Naive thymus-derived CD8-positive, alpha-beta T cell (primary cell): ENCODE measurements at places on chromosomes 2 and 18.
A peak's percentile ranks its signal among the peaks of the same experiment; 100 is the strongest.

- H3K36me3 ChIP-seq, result peaks cover 19% of the 10 kb centered on the region
- H3K27ac ChIP-seq, result no peak overlapping the region
- no peak for DNase-seq
Measured at GRCh38 chr2:44549856-44550255, 188.1 kb downstream of the CAMKMT start.

DNA sequence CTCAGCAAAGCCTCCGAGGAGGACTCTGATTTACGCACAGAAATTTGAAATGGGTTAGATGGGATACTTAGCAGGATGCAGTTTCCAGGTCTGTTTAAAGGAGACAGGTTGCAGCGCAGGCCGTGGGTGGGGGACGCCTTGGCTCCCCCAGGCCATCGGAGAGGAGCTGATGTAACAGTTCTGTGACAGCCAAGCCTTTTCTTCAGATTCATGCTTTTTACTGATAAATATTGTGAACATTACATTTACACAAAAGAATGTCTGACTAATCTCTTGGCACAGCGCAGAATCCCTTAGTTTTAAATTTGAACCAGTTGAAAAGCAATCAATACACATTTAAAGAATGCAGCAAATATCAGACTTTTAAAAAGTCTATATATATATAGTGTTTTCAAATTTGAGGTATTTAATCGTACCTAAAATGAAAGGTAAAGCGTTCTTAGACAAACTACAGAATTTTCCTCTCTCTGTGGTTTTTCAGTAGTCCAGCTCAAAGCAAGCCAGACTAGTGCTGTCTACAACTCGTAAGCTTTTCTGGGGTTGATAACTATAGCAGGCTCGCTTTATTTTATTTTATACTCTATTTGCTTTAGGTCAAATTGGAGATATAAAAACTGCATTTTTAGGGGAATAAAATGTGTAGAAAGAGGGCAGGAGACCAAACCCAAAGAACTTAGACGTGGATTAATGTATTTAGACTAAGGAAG is 221.9 kb downstream of the PIEZO2 start:
- H3K27me3 ChIP-seq, result no peaks in the 10 kb centered on the region
- no peaks in the 10 kb centered on the region for H3K36me3 ChIP-seq
- H3K27ac ChIP-seq, result no peak overlapping the region
- DNase-seq, result no peak
- H3K4me1 ChIP-seq, result no peaks in the 10 kb centered on the region

DNA sequence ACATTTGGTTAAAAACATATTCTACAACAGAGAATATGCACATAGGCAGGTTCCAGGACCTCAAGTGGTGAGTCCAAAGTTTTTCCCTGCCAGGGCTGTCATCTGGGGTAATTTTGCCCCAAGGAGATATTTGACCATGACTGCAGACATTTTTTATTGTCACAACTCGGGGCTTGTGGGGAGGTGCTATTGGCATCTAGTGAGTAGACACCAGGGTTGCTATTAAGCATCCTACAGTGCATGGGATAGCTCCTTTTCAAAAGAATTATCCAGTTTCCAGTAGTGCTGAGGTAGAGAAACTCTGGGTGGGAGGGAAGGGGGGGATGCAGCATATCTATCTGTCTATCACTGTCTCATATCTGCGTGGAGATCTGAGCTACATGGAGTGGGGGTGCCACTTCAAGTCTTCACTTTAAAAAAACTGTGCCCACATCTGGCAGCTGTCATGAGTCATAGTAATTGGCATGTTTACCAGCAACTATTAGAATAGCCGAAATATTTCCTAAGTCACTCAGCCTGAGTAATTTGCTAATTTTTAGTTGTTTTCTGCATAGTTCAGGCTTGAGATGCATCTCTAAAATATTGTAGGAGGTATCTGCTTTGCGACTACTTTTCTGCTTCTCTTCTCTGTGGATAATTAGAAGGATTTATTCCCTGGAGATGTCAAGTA is 254.0 kb upstream of the RBMS1 start:
- H3K36me3 ChIP-seq, result no peaks in the 10 kb centered on the region
- no peak overlapping the region for H3K27ac ChIP-seq
- no peak for DNase-seq
- H3K4me1 ChIP-seq, result peaks cover 2% of the 10 kb centered on the region
- no peak overlapping the region for H3K4me3 ChIP-seq

DNA sequence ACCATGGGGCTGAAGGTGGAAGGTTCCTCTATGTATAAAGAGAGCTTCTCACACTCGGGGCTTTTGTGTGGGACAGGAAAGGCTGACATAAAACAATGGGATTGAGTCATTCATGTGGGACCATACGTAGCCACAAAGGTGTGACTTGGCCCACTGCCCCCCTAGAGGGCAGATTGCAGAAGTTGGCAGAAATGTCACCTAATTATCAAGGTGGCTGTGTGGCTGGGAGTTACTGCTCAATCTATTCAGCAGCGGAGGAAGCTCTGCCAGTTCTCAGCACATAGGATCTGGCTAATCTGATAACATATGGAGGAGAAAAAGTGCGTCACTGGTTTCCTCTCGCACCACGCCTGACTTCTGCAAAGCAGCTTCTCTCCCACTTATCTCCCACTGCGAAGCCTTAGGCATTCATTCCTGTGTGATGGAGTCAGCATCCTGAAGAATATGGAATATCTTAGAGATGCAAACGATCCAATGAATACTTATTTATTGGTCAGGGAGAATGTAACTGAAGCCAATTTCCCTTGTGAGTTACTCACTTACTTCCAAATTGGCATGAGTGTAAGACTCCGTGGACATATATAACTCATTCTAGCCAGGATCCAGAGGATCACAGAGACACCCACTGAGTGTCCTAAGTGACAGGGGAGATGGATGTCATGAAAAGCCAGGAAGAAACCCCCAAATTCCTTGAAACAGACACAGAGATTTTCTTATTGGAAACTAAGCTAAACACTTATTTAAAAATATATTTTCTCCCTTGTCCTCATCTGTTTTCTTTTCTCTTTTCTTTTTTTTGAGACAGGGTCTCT is 344.8 kb downstream of the TGIF1 start:
- no peaks in the 10 kb centered on the region for H3K4me1 ChIP-seq
- H3K36me3 ChIP-seq, result no peaks in the 10 kb centered on the region
- no peak for DNase-seq
- H3K27me3 ChIP-seq, result peaks cover 24% of the 10 kb centered on the region

- H3K36me3 ChIP-seq, result no peaks in the 10 kb centered on the region
- H3K4me1 ChIP-seq, result no peaks in the 10 kb centered on the region
- no peak for DNase-seq
- no peak overlapping the region for H3K4me3 ChIP-seq
- H3K27me3 ChIP-seq, result peaks cover 7% of the 10 kb centered on the region
Measured at GRCh38 chr2:112755444-112755843, 9.0 kb downstream of the CKAP2L start.

GRCh38 chr18:76479351-76480238 is 15.4 kb downstream of the ZNF516 start:
- H3K36me3 ChIP-seq, result peaks cover 18% of the 10 kb centered on the region
- no peak overlapping the region for H3K27ac ChIP-seq
- DNase-seq, result no peak
- no peaks in the 10 kb centered on the region for H3K27me3 ChIP-seq
- peaks cover 54% of the 10 kb centered on the region for H3K4me1 ChIP-seq
- no peak overlapping the region for H3K4me3 ChIP-seq

- H3K36me3 ChIP-seq, result no peaks in the 10 kb centered on the region
- no peaks in the 10 kb centered on the region for H3K27me3 ChIP-seq
- H3K4me3 ChIP-seq, result no peak overlapping the region
- peaks cover 2% of the 10 kb centered on the region for H3K4me1 ChIP-seq
Measured at GRCh38 chr2:237059155-237059875, 26.4 kb upstream of the COPS8 start.

DNA sequence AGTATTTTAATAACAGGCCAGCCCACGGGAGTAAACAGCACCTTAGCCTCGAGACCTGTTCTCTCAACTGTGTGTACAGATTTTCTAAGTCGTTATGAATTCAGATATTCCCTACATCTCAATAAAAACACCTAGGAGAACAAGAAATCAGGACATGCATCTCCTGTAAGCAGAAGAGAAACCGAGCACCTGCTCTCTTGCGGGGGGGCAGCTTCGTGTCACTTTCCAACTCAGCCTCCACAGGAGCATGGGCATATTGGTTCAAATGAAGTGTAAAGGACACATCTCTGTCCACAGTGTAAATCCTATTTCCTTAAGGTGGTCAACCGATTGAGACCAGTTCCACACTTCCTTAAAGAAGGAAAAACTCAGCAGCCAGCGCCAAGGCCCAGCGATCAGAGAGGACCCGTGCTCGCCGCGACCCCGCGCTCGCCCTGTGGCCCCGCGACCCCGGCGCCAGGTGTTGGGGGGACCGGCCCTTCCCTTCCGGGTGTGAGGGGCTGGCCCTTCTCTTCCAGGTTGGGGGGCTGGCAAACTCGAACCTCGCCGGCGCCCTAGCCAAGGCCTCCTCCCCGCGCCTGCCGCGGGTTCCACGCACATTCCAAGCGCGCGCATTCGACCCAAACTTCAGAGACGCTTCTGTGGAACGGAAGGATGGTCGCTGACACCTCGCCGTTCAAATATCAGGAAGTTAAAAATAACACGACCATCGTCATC is 652 bp downstream of the SH3YL1 start:
- H3K36me3 ChIP-seq, result peaks cover 13% of the 10 kb centered on the region
- H3K27ac ChIP-seq, result peak overlapping the region; percentile 25
- DNase-seq, result no peak
- peak overlapping the region; percentile 95 for H3K4me3 ChIP-seq

DNA sequence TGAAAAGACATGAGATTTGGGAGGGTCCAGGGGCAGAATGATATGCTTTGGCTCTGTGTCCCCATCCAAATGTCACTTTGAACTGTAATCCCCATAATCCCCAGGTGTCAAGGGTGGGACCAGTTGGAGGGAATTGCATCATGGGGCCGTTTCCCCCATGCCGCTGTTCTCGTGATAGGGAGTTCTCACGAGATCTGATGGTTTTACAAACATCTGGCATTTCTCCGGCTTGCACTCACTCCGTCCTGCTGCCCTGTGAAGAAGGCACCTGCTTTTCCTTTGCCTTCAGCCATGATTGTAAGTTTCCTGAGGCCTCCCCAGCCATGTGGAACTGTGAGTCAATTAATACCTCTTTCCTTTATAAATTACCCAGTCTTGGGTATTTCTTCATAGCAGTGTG is 51.4 kb downstream of the LPIN1 start:
- no peak overlapping the region for H3K4me3 ChIP-seq
- H3K27me3 ChIP-seq, result no peaks in the 10 kb centered on the region
- H3K4me1 ChIP-seq, result peaks cover 3% of the 10 kb centered on the region

DNA sequence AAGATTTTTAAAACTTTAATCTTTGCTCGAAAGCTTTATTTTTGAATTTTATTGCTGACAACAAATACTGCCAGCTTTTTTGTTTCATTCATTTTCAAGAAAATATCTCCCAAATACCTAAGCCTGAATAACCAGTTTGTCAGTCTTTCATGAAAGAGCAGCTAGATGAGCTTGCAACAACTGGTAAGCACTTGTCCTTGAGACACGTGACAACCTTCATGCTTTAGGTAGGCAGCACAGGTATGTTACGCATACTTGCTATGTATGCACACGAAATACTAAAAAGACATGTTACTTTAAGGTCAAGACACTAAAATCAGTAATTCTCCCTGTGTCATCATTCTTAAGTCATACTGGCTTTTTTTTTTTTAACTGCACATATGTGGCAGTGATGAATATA is 12.3 kb downstream of the CEBPZ start:
- H3K36me3 ChIP-seq, result peaks cover 6% of the 10 kb centered on the region
- DNase-seq, result no peak
- H3K27ac ChIP-seq, result no peak overlapping the region
- H3K4me3 ChIP-seq, result no peak overlapping the region

GRCh38 chr2:217905395-217905794 is 97.4 kb downstream of the TNS1 start:
- peaks cover 31% of the 10 kb centered on the region for H3K27me3 ChIP-seq
- H3K27ac ChIP-seq, result no peak overlapping the region
- H3K4me3 ChIP-seq, result no peak overlapping the region

DNA sequence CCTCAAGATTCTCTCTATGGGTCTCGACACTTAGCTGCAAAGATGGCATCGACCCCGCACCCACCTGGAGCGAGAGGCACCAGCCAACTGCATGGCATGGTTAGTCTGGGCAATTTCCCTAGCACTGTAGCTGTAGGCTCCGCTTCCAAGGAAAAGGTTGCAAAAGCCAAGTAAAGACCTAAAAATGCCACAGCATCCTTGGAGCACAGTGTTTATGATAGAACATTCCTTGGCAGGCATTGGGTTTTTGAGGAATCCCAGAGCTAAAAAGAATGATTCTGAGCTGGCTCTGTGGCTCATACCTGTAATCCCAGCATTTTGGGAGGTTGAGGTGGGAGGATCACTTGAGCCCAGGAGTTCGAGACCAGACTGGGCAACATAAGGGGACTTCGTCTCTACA is 22.9 kb downstream of the QPCT start:
- peaks cover 28% of the 10 kb centered on the region for H3K27me3 ChIP-seq
- no peak overlapping the region for H3K27ac ChIP-seq
- no peaks in the 10 kb centered on the region for H3K36me3 ChIP-seq
- H3K4me3 ChIP-seq, result peak overlapping the region; percentile 8
- no peak for DNase-seq

DNA sequence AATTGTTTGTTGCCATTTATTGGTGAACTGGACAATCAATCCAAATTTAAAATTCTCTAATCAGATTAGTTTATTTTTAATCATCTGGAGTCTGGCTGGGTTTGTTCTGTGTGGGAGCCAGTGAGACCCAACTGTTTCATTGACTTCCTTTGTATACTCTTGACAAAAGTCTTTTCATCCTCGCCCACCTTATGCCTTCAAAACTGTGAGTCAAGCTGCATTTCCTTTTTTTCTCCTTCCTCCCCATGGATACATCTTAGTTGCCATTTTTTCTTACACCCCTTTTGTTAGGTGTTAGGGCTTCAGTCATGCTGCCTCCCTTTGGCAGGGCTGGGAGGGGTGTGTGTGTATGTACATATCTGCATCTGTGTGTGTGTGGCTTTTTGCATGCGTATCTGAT is 117.6 kb downstream of the PRKCE start:
- peaks cover 9% of the 10 kb centered on the region for H3K4me1 ChIP-seq
- no peaks in the 10 kb centered on the region for H3K27me3 ChIP-seq
- no peak overlapping the region for H3K27ac ChIP-seq
- DNase-seq, result no peak
- H3K36me3 ChIP-seq, result no peaks in the 10 kb centered on the region

- H3K4me1 ChIP-seq, result peaks cover 24% of the 10 kb centered on the region
- peak; percentile 78 for DNase-seq
- no peaks in the 10 kb centered on the region for H3K27me3 ChIP-seq
- no peaks in the 10 kb centered on the region for H3K36me3 ChIP-seq
- peak overlapping the region; percentile 68 for H3K4me3 ChIP-seq
Measured at GRCh38 chr2:11129598-11130449, 25.4 kb upstream of the SLC66A3 start.
